Kidney tubule cell (primary cell): ENCODE measurements at places on chromosomes 2 and 18.

- DNase-seq = no peak
Measured at GRCh38 chr2:208249296-208249695, 5.6 kb downstream of the IDH1 start.

- peak; percentile 13 for DNase-seq
Measured at GRCh38 chr2:189024901-189025618, 50.9 kb downstream of the COL3A1 start.

- no peak for DNase-seq
Measured at GRCh38 chr18:63322206-63322605, 2.6 kb upstream of the BCL2 start.

DNA sequence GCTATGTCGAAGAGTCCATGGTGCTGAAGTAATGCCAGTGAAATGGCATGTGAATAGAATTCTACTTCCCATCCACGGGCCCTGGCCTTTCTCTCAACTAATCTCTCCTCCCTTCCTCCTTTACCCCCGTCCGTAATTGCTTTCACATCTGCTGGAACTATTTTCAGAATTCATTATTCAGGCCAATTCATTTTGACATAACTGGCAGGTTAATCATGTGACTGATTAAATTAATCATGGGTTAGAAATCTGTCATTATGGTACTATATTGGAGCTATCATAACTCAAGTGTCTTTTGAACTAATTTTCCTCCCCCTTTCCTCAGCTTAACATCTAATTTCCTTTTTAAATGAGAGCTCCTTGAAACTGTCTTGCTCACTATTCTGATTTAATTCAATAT, 66.9 kb downstream of the ZDBF2 start:
- DNase-seq = no peak

- no peak for DNase-seq
Measured at GRCh38 chr2:159013103-159013502, 44.7 kb downstream of the TANC1 start.

GRCh38 chr2:200913654-200914053, 24.5 kb downstream of the NIF3L1 start:
- peak; percentile 59 for DNase-seq

GRCh38 chr2:140122001-140122400, 1341.8 kb upstream of the NXPH2 start:
- DNase-seq = peak; percentile 82

DNA sequence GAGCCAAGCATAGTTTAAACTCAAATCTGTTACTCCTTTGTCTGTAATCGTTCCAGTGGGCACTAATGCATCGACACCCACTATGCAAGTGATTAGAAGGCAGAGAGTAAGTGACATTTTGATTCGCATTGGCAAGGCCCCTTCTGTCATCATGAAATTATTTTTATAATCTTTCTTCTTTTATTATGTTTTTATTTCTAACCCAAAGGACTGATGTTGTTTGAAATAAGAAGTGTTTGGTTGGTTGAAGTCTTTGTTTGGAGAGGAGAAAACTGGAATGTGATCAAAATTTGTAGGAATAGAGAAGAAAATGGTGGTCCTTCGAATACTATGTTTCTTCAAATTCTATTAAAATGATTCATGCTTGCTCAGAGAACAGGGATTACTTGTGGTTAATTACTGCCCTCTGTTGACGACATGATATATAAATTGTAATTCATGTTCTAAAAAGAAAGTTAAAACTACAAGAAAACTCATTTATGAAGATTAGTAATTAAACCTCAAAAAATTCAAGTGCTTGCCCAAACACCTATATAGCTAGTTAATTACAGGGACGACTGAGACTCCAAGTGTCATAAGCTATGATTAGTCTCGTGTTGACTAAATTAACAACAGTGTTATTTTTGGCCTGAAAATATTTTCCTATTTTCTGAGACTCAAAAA, 26.4 kb upstream of the TFPI start:
- peak; percentile 76 for DNase-seq

DNA sequence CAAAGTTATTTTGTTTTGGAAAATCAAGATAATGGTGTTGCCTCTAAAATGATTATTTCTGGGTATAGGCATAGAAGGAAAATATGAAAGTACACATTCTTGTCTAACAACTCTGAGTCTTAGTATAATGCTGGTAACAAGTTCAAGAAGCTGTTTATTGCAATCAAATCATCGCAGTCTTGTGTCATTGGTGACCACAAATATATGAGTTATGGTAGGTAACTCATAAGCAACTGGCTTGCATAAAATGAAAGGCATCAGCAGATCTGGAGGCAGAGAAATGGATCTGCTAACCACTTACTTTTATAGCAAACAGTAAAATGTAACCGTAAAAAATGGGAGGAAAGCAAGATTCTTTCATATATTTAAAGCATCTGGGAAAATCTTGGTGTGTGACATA, 156.2 kb upstream of the TCF4 start:
- no peak for DNase-seq

GRCh38 chr2:209907746-209908145, 94.7 kb upstream of the RPE start:
- DNase-seq = no peak

DNA sequence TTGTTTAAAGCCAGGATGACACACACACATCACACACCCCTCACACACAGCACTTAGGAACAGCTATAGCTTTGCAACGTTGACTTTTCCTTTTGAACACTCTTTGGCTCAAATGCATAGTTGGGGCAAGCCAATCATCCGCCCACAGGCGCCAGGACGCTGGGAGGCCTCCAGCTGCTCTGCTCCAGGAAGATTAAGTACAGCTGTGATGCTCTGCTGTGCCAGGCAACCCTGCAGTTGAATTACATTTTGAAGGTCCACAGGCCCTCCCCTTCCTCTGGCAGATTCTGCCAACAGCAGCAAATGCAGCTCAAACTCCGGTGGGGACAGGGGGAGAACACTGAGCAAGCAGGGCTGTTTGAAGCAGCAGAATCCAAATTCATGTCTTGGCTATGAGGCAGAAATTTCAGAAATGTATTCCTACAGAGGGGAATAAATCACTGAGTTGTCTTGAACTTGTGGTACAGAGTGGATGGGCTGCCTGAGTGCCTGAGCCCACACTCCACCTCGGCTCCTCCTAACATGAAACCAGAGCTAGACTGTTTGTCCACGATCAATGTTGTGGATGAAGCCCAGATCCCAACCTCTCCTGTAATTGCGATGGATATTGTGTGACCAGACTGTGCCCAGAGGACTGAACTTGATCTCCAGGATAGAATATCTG, 86.5 kb upstream of the PPP1CB start:
- DNase-seq = no peak

DNA sequence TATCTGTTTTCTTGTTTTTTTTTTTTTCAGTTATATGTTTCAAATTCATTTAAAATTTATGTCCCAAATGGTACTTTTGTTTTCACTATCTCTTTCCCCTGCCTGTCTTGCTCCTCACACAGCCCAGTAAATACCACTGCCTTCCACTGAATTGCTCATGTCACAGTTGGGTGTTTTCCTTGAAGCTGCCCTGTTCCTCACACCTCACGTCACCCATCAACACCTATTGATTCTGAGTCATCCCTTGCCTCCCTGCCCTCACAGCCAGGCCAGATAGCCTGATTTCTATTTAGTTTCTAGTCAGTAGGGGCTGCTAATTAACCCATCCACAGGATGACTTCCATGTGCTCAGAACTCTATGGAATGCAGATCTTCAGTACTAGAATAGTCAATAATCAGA, 25.3 kb downstream of the FSHR start:
- DNase-seq = peak; percentile 71

GRCh38 chr2:220259662-220260061, 632.2 kb downstream of the SLC4A3 start:
- DNase-seq = peak; percentile 9

GRCh38 chr2:98759827-98760625, 29.1 kb upstream of the MGAT4A start:
- no peak for DNase-seq

GRCh38 chr2:170425281-170425751, 247.4 kb downstream of the MYO3B start:
- peak; percentile 6 for DNase-seq

GRCh38 chr2:149857344-149857743, 269.8 kb upstream of the MMADHC start:
- peak; percentile 29 for DNase-seq
